ENCODE measurements at places on chromosomes 2 and 18. TPM values are rescaled to one million over a fixed set of nuclear protein-coding genes. Genes with fewer than 3 reads are reported as not detected.
A peak's percentile ranks its signal among the peaks of the same experiment; 100 is the strongest.

DNA sequence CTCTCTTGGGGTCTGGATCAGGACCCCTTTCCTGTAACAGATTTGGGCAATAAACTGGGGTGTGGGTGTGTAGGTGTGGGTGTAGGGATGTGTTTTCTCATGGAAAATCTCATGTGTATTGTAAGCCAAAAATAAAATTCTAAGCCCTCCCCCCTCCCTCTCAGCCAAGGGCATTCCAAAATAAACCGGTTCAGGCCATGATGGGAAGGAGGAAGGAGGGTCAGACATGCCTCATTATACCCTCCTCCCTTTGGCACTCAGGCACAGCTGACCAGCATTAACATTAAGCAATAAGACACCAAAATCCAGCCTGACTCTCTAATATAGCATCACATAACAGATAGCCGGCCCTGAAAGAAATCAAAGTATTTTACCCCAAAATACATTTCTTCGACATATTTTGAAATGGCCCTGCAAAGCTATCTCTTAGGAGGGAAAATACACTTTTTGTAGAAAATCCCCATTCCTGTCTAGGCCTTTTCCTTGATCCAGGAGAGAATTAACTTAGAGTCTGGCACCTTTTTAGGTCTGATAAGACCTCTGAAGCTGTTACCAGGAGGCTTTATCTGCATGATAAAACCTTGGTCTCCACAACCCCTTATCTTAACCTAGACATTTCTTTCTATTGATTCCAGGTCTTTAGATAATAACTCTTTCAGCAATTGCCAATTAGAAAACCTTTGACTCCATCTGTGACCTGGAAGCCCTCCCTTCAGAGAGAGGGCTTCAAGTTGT lies 128.7 kb upstream of the COL5A2 start:
- no peak for DNase-seq

GRCh38 chr18:6921571-6921970 lies 192.1 kb downstream of the ARHGAP28 start:
- no peak for DNase-seq

GRCh38 chr2:192230889-192231453 lies 36.2 kb upstream of the TMEFF2 start:
- DNase-seq = no peak

C2orf80 gene
- not detected for total RNA-seq

GRCh38 chr2:19851116-19851695 lies 50.6 kb downstream of the TTC32 start:
- peak; percentile 26 for DNase-seq

- DNase-seq = no peak
These were observed 10.3 kb downstream of the CAD start for GRCh38 chr2:27227501-27227900.

DNA sequence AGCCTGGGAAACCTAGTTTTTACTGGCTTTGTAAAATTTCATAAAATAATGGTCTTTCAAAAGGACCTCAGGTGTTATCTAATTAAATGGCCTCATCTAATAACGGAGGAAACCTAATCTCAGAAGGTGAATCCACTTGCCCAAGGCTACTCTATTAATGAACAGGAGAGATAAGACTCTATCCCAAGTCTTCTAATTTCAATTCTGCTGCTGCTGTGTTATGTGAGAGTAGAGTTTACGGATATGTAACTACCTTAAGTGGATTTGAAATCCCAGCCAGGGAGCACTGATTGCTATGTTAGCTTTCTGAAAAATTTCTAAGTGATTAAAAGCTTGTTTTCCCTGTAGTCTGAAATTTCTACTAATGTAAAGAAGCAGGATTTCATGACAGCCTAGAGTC lies 17.2 kb upstream of the ADCY3 start:
- DNase-seq = no peak

SMYD5 gene
- total RNA-seq = 21.5 TPM

GRCh38 chr2:159938395-159938794 lies 124.0 kb downstream of the PLA2R1 start:
- DNase-seq = no peak

Measured in RPMI7951 (cell line).